Activated CD4-positive, alpha-beta T cell treated with anti-CD3 and anti-CD28 coated beads, Interleukin-2, amount 10 ng/mL, durations not matched to agents 7 days and 5 days (primary cell): ENCODE measurements at places on chromosomes 5 and 9. TPM values are rescaled to one million over a fixed set of nuclear protein-coding genes. Genes with fewer than 3 reads are reported as not detected.

Gene SLC25A2
- total RNA-seq = 0.52 TPM

Gene TRIM7
- 0.84 TPM for total RNA-seq

Gene CD72
- total RNA-seq = 5.4 TPM

Gene LRRC70
- 0.47 TPM for total RNA-seq

Gene TLX3
- total RNA-seq = not detected

Gene EIF4E1B
- not detected for total RNA-seq

Gene FOXD4L4
- 0.19 TPM for total RNA-seq

Gene CSF2
- 2.9 TPM for total RNA-seq

Gene FGF10
- total RNA-seq = not detected

Gene FOXD4L3
- total RNA-seq = not detected

Gene PTGES2
- 59.9 TPM for total RNA-seq

Gene ORM2
- total RNA-seq = not detected

Gene DMRT3
- not detected for total RNA-seq

Gene ECM2
- total RNA-seq = not detected

Gene SLC25A48
- not detected for total RNA-seq

Gene PCDH12
- 0.82 TPM for total RNA-seq

Gene KIF24
- total RNA-seq = 11.0 TPM

Gene PCSK1
- total RNA-seq = not detected

Gene RORB
- not detected for total RNA-seq

Gene PCDHGA9
- not detected for total RNA-seq

Gene AFAP1L1
- not detected for total RNA-seq

Gene ZNG1F
- total RNA-seq = 7.2 TPM

Gene SLC22A4
- total RNA-seq = not detected

Gene C6
- not detected for total RNA-seq

Gene GABRA6
- not detected for total RNA-seq

Gene ADAMTS12
- not detected for total RNA-seq

Gene FGFR4
- 0.64 TPM for total RNA-seq

Gene ZDHHC11
- total RNA-seq = 10.0 TPM

Gene LCN1
- not detected for total RNA-seq

Gene TMEM215
- not detected for total RNA-seq

Gene GLRX
- total RNA-seq = 60.2 TPM

Gene PCDHB11
- not detected for total RNA-seq

Gene PPWD1
- 61.7 TPM for total RNA-seq

Gene HBEGF
- 13.7 TPM for total RNA-seq

Gene CCDC192
- not detected for total RNA-seq

Gene CCNI2
- 5.5 TPM for total RNA-seq

Gene TUSC1
- total RNA-seq = 0.42 TPM

Gene NUTM2G
- total RNA-seq = not detected

Gene SETX
- 68.5 TPM for total RNA-seq

Gene SLC9A3
- 2.2 TPM for total RNA-seq

Gene FAT2
- not detected for total RNA-seq

Gene ACTL7A
- total RNA-seq = not detected

Gene CBY3
- 0.44 TPM for total RNA-seq

Gene SLCO6A1
- total RNA-seq = not detected

Gene ADAM19
- 127 TPM for total RNA-seq

Gene UGT3A1
- total RNA-seq = not detected

Gene SIT1
- total RNA-seq = 202 TPM

Gene ACSL6
- total RNA-seq = 26.5 TPM
